ENCODE measurements at places on chromosomes 5 and 9.

DNA sequence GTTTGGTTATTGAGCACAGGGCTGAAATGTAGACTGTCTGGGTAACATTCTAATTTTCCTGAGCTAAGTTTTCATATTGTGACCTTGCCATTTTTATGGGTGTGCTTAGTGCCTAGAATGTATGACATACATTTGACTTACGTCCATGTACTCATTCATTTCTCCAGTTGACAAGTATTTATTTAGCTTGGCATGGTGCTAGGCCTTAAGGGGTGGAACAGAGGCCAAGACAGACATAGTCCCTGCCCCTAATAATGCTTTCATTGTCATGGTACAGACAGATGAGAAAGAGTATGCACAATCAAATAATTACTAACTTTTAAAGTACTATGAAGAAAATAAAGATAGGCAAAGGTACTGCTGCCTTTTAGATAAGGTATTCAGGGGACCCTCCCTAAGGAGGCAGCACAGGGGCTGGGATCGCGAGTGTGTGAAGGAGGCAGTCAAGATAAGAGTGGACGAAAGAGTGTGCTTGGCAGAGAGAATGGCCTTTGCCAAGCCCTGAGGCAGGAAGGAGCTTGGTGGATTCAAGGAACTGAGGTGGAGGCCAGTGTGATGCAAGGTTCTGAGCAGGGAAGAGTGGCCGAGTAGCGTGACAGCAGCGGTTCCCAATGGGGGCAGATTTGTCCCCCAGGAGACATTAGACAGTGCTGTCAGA is 128.0 kb downstream of the PIP5K1B start:
- DNase-seq, result no peak

- DNase-seq, result no peak
Observed at GRCh38 chr9:91391818-91392217, 30.1 kb upstream of the AUH start.

- peak; percentile 90 for DNase-seq
Observed at GRCh38 chr9:71897577-71897976, 13.4 kb downstream of the ABHD17B start.

DNA sequence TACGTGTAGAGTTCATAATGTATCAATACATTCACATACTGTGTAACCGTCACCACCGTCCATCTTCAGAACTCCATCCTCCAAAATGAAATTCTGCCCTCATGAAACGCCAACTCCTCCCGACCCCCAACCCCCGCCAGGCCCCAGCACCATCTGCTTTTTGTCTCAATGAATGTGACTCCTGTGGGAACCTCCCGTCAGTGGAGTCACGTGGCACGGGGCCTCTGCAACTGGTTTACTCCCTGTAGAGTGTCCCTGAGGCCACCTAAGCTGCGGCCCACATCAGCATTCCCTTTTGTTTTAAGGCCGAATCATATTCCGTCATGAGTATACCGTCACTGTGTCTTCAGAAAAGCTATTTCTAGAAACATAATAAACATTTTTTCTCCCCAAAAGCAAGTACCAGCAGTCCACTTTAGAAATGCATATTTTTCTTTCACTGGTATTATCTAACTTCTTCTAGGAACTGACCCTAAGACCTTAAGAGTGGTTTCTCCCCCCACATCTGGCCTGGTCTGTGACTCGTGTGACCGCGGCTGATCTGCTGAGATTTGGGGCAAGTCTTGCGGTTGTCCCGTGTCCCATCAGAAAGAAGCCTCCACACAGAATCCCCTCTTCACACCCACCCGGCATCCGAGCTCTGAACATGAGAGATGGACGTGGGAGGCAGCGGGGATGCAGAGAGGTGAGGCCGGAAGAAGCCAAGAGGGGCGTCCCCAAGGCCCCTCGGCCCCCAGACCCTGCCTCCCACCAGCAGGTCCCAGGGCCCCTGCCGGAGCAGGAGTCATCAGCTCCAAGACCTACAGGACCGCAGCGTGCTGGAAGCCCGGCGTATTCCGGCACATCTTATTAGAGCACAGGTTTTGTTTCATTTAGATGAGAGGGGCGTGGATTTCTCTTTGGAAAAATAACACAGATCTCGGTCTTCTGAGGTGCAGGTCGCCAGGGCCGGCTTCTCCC is 38.3 kb downstream of the SLC6A3 start:
- no peak for DNase-seq

GRCh38 chr9:133930682-133931485 is 61.2 kb downstream of the VAV2 start:
- DNase-seq, result no peak

- no peak for DNase-seq
Observed at GRCh38 chr9:107645464-107645833, 155.9 kb upstream of the KLF4 start.
